ENCODE measurements at places on chromosomes 5 and 9. TPM values are rescaled to one million over a fixed set of nuclear protein-coding genes. Genes with fewer than 3 reads are reported as not detected.

GRCh38 chr5:83471405-83472212, at the start of gene VCAN:
TSS of gene VCAN (plus strand) at chr5:83471744. CDS start at chr5:83483519, 11,775 bp downstream.
- peak; percentile 64 for DNase-seq

- no peak for DNase-seq
These were observed 240.5 kb upstream of the CHD1 start for GRCh38 chr5:99169309-99169708.

DNA sequence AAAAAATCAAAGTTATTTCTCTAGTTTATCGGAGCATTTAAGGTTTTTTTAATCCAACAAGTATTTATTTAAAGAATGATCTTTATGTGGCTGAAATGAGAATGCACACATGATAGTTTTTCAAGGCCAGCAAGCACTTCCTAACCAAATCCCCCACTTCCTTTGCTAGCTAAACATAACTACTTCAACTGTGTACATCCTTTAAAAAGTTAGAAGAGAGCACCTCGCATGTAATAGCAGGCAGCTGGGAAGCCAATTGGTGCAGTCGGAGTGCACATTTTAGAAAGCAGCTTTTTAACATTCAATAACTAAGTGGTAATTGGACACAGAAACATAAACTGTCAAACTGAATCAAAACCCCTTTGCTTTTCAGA, 245.7 kb downstream of the BNC2 start:
- no peak for DNase-seq

- no peak for DNase-seq
These were observed 275.5 kb downstream of the GLIS3 start for GRCh38 chr9:4024281-4024777.

DNA sequence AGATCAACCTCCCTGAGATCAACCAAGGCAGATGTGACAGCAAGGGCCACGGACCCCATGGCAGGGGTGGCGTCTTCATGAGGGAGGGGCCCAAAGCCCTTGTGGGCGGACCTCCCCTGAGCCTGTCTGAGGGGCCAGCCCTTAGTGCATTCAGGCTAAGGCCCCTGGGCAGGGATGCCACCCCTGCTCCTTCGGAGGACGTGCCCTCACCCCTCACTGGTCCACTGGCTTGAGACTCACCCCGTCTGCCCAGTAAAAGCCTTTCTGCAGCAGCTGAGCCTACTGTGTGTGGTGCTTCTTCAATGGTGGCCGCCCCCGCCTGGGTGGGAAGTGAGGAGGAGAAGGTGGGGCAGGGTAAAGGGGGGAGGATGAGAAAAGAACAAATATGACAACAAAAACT, 8.3 kb downstream of the GPX3 start:
- DNase-seq = no peak

GRCh38 chr5:96584712-96585111, 77.5 kb upstream of the CAST start:
- DNase-seq = peak; percentile 33

DNA sequence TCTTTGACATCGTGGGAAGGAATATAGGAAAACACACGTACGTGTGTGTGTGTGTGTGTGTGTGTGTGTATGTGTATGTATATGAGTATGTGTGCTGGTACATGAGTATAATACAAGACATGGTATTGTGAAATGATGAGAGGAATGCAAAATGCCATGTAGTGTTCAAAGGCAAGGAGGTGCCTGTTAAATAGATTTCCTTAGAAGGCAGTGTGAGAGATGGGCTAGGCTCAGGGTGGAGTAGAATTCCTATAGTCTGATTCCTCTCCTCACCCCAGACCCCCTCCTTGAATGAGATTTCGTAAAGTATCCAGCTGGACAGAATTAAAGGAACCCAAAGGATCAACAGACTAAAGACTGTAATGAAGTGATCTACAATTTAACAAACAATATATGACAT, 11.1 kb downstream of the GPR21 start:
- DNase-seq = no peak

DNA sequence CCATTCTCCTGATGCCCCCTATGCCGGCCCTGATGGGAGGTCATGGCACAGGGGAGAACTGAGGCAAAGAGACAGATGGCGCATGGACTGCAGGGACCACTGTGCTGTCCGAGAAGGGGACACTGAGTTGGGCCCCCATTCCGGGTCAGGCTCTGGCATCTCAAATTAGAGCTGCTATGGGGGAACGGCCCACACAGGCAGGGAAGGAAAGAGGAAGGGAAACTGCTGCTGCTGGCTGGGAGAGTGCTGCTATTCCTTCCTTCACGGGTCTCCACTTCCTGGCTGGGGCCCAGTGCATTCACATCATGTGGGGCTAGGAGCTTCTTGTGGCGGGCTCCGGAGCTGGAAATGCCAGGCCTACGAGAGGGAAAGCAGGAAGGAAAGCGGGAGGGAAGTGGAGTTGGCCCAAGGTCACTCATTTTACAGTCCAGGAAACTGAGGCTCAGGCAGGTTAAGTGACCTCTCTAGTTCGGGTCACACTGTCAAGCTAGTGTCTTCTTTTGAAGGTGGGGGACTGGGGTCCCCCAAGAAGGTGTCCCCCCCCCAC, 1.3 kb upstream of the CARD19 start:
- peak; percentile 47 for DNase-seq

- peak; percentile 61 for DNase-seq
These were observed 16.7 kb upstream of the HSD17B4 start for GRCh38 chr5:119435436-119436132.

DNA sequence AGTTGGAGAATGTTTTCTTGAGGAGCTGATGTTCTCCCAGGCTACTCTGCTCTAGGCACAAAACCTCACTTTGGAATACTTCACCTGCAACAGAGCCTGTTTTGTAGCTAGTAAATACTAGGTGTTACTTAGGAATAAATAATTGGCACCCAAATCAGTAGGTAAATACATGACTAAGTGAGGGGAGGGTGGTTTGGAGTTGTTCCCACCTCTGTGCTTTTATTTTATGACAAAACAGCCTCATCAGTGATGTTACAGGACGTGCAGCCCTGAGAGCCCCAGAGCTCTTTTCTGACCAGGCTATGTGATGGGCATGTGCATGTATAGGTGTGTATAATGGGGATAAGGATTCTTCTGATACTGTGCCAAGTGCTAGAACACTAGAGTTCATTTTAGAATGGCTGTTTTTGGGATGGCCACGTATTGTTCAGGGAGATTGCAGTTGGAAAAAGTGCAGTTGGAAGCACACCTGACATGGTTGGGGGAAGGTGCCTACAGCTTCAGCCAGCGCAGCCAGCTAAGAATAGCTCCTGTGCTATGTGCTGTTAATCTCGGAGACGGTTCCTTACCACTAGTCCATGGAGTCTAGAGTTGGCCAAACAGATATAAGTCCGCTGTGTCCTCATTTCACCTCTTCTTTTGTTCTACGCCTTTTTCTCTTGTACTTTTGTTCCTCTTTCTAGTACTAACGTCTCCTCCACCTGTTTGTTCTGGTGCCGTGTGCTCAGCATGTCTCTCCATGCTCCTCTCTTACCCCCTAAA, 284.7 kb downstream of the FANCC start:
- no peak for DNase-seq

GRXCR2 gene
- total RNA-seq = not detected

- DNase-seq = no peak
These were observed 11.7 kb upstream of the TSSK1B start for GRCh38 chr5:113446358-113446927.

DNA sequence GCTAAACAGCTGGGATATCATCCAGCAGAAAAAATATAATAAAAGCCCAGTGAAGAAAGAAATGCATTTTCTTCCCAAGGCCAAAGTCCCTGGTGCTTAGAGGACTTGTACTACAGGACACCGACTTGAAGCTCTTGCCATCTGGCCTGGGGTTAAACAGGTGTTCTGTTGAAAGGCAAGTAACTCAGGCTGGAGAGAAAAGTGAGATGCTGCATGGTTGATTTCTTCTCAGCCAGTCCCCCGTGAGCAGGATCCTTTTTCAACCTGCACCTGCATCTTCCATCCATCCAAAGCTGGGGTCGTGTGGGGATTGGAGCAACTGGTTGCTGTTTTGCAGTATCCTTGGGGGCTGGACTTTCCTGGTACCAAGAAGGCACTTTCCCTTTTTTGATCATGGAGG, 146.1 kb upstream of the RPS23 start:
- DNase-seq = no peak

DNA sequence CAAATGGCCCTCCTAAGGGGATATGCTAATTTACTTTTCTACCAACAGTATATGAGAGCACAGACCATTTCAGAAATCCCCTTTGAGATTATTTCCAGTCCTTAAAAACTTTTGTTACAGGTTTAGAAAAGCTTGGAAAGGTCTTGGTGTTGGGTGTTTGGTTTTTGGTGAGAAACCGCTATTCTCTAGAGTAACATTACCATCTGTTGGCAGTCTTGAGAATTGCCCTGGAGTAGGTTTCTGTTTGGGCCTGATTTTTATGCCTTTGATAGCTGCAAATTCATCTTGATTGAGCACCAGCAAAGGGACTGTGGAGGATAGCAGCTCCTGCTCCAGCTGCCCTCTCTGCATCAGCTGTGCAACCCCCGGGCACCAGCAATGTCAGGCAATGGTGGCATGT, 8.0 kb downstream of the NUDT2 start:
- DNase-seq = no peak

DNA sequence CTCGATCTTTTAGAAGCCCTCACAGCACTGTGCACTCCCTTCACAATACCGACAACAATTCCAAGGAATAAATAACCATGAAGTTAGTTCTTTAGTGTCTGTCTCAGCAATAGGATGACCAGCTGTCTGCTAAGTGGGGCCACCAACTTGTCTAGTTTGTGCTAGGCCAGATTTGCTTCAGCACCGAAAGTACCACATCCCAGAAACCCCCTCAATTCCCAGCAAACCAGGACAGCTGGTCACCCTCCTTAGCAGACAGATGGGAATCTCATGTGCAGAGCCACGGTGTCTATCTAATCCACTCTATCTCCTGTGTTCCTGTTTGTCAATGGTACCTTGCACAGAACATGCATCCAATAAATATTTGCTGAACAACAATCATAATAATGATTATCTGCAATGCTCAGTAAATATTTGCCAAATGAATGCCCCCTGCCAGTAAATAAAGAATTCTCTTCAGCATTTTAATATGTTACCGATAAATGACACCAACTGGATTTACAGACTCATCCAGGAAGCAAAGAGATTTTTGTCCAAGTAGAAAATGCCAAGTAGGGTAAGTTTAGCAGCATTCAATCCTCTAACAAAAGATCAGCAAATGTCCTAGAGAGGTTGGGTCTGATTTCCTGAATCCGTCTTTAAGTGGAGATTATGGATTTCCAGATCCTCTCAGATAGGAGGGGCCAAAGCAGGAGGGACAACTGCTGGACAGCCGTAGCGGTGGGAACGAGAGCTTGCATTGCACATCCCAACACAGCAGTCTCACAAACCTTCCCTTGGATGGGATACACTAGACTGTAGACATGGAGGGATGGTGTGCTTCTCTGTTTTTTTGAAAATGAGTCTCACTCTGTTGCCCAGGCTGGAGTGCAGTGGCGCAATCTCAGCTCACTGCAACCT, 51.9 kb upstream of the ANKRD33B start:
- no peak for DNase-seq

PCDHGB4 gene
- total RNA-seq = 13.2 TPM

DNA sequence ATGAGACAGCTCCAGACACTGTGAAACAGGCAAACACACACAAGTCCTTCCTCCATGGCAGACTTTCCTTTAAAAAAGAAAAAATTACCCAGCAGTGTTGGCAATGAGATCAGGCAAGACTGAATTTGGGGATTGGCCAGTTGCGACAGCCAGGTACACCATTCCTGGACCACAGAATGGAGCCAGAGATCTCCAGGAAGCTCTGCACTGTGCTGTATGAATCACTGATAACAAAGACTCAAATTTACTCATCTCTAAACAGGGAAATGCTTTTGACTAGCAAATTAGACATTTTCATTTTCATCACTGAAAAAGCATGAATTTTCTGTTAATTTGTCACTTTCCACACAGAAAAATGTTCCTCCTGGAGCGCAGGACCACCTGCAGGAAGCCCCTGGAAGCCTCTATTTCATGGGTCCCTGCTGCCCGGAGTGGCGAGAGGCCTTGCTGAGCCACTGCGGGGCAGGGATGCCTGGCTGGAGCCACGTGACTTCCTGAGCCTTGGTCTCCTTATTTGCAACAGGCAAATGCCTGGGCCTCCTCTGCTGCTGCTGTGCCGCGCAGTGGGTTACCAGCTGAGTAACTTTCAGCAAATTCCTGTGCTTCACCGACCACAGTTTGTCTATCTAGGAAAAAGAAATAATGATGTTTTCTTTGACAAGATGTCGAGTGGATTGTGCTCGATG, 185.9 kb upstream of the ZNF618 start:
- no peak for DNase-seq

TXNDC8 gene
- total RNA-seq = not detected

DNA sequence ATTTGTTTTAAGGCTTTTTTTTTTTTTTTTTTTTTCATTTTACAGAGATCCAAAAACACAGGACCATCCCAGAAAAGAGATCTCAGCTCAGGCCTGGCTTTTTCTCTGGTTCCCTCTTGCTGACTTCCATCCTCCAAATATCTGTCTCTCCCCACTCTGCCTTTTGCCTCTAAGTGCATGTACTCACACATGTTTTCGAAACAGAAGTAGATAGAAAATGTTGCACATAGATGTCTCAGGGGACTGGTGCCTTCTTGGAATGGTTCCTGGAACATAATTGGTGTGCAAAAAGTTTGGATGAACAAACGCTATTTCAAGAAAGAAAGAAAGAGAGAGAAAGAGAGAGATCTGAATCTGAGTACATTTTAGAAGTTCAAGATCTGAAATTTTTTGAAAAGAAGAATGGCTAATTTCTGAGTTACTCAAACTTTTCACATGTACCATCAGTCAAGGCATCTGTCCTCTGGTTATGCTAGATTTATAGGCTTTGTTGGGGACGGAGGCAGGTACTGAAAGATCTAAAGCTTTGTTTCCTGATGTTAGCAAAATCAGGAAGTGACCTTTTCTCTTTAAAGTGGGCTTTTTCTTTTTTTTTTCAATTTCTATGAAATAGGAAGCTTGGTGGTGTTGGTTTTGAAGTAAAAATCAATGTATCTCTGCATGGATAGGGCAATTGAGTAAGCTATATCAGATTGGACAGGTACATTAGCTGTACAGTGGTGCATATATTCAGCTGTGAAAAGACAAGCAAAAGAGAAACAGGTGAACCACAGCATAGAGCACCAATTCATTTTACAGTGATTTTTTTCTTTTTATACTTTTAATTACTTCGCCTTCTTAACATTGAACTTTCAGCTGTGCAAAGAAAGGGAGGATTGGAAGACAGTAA, 8.5 kb upstream of the TNFSF8 start:
- DNase-seq = no peak

DNA sequence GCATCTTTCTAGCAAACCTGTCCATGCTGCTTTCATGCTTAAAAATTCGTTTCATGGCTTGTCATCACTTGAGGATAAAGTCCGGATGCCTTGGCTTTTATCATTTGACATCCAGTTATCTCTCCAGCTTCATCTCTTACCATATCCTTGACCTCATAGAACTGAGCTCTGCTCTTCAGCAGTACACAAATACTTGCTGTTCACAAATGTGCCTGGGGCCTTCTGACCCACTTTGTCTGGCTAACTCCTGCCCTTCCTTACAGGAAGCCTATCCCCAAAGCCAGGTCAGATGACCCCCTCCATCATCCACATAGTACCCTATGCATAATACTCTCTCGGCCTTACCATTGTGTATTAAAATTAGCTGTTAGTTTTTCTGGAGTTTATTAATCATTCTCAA, 249.1 kb downstream of the SAXO1 start:
- DNase-seq = no peak

GRCh38 chr5:68727931-68728330, 365.9 kb upstream of the SLC30A5 start:
- no peak for DNase-seq
